Erythroblast (primary cell): ENCODE measurements at places on chromosomes 1 and 21.

GRCh38 chr1:17190010-17190995 is 14.6 kb upstream of the PADI1 start:
- no peak for DNase-seq

DNA sequence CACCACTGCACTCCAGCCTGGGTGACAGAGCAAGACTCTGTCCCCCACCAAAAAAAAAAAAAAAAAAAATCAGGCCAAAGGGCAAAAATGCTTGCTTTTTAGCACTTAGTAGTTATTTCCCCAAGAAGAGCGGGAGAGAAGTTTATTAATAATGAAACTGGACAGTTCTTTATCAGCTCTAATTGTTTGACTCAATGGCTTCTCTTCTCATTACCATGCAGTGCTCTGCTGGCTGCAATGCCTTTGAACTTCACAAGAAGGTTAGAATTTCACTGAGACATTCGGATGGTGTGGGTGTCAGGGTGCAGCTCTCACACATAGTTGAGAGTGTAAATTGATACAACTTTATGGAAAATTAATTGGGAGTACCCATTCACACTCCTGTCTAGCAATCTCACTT is 63.7 kb downstream of the EDARADD start:
- DNase-seq: no peak

DNA sequence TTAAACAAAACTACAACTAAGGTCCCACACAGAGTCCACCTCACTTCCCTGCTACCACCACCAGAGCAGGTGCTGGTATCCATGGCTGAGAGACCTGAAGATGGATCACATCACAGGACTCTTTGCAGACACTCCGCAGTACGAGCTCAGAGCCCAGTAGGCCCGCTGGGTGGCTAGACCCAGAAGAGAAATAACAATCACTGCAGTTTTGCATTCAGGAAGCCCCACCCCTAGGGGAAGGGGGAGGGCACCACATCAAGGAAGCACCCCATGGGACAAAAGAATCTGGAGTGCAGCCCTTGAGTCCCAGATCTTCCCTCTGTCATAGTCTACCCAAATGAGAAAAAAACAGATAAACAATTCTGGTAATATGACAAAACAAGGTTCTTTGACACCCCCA is 56.9 kb downstream of the ZNF648 start:
- no peak for DNase-seq

GRCh38 chr1:61388566-61388965 is 306.2 kb downstream of the NFIA start:
- DNase-seq: no peak

- DNase-seq: no peak
These were observed 116.5 kb downstream of the MRPL39 start for GRCh38 chr21:25490742-25491141.

DNA sequence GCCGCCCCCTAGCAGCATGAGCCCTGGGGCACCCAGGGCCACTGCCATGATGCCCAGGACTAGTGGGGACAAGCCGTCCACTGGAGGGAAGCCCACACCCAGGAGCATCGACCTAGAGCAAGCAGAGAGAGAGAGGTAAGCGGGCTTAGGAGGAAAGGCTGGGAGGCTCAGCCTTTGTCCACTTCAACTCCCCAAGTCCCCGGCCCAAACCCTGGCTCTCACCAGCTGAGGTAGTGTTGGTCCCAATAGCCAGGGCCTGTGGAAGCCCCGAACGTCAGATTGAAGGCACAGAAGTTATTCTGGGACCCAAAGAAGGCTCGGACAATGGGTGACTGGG is 2.4 kb downstream of the GLMP start:
- no peak for DNase-seq

DNA sequence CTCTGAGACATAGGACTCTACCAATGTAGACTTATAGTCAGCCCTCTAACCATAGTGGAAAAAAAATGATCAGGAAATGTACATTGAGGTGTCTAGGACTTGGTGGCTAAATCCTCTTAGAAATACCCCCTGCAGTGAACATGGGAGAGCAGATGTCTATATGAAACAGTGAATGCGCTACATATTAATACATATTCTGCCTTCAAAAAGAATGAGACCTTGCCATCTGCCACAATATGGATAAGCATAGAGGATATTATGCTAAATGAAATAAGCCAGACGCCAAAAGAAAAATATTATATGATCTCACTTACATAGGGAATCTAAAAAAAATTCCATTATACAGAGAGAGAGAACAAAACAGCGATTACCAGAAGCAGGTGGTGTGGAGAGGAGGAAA is 66.6 kb upstream of the HAO2 start:
- DNase-seq: no peak

GRCh38 chr1:205346956-205347574 is 9.7 kb downstream of the KLHDC8A start:
- DNase-seq: peak; percentile 32

GRCh38 chr1:95974586-95974985 is 740.6 kb downstream of the RWDD3 start:
- no peak for DNase-seq

- DNase-seq: no peak
These were observed 221.6 kb upstream of the VAMP3 start for GRCh38 chr1:7549277-7550161.

GRCh38 chr1:205313563-205314308 is 7.8 kb downstream of the NUAK2 start:
- DNase-seq: no peak

DNA sequence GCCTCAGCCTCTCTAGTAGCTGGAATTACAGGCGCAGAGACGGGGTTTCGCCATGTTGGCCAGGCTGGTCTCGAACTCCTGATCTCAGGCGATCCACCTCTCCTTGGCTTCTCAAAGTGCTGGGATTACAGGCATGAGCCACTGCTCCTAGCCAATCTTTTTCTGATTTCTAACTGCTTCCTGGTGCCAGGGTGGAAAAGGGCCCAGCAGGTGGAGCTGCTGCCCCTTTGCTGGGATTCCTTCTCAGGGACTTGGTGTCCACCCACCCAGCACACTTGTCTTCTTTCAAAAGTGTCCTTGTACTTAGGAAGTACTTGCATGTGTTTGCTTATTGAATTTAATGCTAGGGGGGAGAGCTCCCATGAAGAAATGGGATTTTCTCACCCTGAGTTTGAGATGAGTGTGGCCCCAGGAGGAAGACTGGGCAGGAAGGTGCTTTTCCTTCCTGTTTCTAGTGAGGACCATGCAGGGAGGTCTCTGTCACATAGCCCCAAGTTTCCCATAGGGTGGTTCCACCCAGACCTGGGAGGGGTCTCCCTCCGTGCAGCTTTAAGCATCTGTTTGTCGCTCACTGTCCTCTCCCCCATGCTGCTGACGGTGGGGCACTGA is 14.2 kb downstream of the UTP11 start:
- peak; percentile 42 for DNase-seq

GRCh38 chr1:194707074-194707473 is 1520.7 kb upstream of the B3GALT2 start:
- DNase-seq: no peak

GRCh38 chr1:43526002-43526401 is 4.7 kb upstream of the PTPRF start:
- no peak for DNase-seq
